ENCODE measurements at places on chromosomes 2 and 18.

GRCh38 chr18:50970006-50970405 is 2.2 kb downstream of the ELAC1 start:
- DNase-seq, result no peak

- DNase-seq, result peak; percentile 37
Observed at GRCh38 chr2:172442072-172442895, 14.9 kb downstream of the ITGA6 start.

- no peak for DNase-seq
Observed at GRCh38 chr2:59756150-59756549, 797.3 kb downstream of the BCL11A start.

- no peak for DNase-seq
Observed at GRCh38 chr2:15432642-15433256, 128.4 kb downstream of the NBAS start.

DNA sequence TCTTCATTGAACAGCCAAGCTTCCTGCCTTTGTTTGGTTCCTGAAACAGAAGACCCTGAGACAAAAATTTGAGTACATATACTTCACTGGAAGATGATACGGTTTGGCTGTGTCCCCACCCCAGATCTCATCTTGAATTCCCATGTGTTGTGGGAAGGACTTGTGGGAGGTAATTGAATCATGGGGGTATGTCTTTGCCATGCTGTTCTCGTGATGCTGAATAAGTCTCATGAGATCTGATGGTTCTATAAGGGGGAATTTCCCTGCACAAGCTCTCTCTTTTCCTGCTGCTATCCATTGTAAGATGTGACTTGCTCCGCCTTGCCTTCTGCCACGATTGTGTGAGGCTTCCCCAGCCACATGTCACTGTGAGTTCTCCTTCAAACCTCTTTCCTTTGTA is 76.5 kb downstream of the BABAM2 start:
- no peak for DNase-seq

- DNase-seq, result peak; percentile 56
Observed at GRCh38 chr2:134181219-134181618, 72.7 kb upstream of the MGAT5 start.

DNA sequence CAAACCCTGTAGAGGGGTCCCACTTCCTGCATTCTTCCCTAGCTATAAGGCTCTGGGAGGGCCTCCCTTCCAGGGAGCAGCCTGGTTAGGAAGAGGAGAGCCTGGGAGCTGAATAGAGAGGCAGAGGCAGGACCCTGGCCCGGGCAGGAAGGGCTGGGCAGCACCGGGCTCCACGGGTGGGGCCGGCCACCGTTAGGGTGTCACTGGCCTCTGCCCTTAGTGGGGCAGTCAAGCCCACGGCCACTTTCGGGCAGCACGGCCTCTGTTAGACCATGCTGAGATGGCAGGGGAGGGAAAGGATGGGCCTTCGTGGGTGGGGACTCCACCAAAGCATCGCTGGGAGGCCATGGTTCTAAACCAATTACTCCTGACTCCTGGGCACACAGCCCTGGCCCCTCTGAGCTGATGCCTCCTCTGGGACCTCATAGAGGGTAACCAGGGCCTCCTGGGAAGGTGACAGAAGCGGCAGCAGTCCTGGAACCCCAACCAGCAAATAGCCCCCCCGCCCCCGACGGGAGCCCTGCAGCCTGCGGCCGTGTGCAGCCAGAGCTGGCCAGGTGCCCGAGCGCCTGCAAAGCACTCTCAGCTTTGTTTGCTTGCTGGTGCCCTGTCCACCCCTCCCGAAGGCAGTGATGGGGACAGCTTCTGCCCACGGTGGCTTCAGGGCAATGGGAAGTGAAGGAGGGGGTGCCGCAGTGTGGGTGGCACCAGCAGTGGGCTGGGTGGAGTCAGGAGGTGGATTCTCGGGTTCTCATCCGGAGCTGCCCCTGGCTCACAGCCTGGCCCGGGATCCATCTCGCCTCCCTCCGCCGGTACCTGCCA is 16.3 kb upstream of the HPCAL1 start:
- no peak for DNase-seq

DNA sequence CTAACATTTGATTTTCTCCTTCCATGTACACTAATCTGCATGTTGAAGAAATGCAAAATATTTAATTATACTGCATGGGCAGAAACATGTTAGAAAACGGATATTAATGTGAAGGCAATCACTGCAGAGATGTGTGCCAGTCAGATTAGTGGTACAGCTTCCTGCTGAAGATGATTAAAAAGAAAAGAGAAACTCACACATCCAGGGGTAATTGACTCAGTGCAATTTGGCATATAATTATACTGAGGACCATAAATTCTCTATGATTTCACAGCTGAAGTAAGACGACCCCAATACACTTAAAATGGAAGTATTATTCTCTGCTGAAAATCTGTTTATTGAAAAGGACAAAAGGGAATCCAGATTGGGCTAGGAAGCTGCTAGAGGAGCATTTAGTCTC is 243.4 kb downstream of the TGIF1 start:
- no peak for DNase-seq

DNA sequence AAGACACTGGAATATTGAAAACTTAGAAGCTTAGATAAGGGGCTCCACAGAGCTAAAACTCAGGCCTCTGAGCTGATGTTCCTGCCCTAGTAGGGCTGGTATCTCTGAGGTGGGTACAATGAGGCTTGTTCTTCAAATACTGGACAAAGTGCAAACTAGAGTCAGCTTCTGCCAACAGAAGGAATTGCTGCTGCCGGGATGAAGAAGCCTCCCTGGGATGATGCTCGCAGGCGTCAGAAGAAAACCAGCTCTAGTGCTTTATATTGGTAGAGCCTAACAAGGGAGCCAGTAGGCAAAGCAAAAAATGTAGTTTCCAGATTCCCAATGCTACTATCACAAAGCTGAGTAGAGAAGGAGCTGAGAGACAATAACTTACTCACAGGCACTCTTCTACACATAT is 118.1 kb downstream of the FOXI3 start:
- no peak for DNase-seq

- DNase-seq, result no peak
Observed at GRCh38 chr2:98748292-98749065, 17.5 kb upstream of the MGAT4A start.

DNA sequence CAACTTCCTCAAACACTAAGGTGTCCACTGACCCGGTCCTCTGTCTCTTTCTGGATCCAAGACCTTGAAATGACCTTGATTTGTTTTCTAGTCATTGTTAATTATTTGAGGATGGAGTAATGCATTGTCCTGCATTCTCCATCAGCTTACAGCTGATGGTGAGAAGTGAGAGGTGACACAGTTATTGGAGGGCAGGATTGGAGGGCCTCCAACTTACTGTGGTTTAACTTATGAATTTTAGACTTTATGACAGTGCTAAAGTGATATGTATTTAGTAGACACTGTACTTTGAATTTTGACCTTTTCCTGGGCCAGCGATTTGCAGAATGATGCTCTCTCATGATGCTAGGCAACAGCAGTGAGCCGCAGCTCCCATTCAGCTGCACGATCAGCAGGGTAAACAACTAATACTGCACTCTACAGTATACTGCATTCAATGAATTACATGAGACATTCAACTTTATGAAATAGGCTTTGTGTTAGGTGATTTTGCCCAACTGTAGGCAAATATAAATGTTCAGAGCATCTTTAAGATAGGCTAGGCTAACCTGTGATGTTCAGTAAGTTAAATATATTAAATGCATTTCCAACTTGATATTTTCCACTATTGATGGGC is 200.0 kb upstream of the MEX3C start:
- DNase-seq, result no peak

DNA sequence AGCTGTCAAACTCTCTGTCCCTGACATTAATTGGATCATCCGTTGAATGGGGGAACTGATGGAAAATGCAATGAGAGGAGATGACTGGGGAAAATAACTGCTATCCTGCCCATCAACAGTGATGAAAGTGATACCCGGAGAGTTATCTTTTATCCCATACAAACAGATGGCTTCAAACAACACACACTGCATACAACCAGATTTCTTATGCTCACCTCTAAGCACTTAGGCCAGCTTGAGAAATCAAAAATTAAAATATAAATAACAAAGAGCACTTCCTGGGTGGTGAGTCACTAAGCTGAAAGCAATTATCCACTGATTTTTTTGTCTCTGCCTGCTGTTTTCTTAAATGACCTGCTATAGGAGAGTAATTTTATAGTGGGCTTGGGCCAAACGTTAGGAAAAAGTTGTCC is 237.6 kb upstream of the RGPD4 start:
- no peak for DNase-seq

DNA sequence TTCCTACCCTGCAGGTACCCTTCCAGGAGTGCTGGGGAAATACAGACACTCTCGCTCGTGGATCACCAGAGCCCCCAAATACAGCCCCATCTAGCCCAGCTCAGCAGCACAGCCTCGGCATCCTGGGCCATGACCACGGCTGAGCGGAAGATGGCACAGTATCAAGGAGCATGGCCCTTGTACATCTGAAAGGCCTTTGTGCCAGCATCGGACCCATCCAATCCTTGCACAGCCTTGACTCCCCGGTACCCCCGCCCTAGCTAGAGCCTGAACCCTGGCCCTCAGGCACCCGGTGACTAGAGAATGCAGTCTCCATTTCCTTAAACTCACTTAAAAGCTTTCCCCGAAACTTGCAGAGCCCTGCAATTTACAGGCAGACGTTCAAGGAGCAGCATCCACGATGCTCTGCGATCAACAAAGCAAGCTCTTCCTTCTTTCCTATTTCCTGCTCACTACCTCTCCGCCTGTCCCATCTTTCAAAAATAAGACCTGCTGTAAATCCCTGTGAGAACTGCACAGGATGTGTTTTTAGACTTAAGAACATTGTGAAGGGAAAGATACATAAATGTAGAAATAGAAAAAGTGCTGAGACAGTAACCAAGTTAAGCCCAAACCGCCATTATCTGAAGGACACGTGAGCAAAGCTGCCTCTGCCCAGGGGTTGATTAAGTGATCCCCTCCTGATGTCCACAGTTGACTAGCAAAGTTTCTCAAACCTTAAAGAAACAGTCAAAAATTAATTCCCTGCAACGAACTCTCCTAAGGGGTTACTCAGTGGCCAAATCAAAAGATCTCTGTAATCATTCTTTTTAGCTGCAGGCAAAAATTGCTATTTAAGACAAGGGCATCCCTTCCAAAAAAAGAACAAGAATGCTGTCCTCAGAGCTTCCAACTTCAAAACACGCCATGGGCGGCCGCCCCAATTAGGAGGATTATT is 48.5 kb downstream of the ZNF516 start:
- DNase-seq, result peak; percentile 2

GRCh38 chr2:159349674-159350299 is 63.3 kb upstream of the WDSUB1 start:
- no peak for DNase-seq

GRCh38 chr2:128783193-128783671 is 464.6 kb upstream of the HS6ST1 start:
- DNase-seq, result no peak

DNA sequence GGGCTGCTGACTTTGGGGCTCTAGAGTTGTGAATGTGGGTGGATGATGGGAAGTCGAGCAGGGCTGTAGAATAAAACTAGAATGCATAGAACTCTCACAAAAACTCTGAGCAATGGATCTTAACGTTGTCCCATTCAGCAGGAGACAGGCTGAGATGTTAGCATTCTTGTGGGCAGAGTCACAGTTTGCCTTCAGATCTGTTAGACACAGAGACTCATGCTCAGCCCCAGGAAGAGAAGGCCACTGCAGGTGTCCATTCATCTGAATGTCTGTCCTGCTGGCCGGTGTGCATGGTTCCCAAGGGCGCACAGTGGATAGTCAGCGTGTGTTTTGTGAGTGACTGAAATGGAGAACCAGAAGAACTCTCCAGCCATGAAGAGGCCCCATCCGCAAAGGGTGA is 111.3 kb downstream of the TSN start:
- no peak for DNase-seq

- DNase-seq, result no peak
Observed at GRCh38 chr18:7658701-7659100, 91.6 kb downstream of the PTPRM start.

GRCh38 chr2:98804736-98805135 is 73.8 kb upstream of the MGAT4A start:
- DNase-seq, result no peak

- DNase-seq, result no peak
Observed at GRCh38 chr18:76397631-76398030, 97.4 kb downstream of the ZNF516 start.

DNA sequence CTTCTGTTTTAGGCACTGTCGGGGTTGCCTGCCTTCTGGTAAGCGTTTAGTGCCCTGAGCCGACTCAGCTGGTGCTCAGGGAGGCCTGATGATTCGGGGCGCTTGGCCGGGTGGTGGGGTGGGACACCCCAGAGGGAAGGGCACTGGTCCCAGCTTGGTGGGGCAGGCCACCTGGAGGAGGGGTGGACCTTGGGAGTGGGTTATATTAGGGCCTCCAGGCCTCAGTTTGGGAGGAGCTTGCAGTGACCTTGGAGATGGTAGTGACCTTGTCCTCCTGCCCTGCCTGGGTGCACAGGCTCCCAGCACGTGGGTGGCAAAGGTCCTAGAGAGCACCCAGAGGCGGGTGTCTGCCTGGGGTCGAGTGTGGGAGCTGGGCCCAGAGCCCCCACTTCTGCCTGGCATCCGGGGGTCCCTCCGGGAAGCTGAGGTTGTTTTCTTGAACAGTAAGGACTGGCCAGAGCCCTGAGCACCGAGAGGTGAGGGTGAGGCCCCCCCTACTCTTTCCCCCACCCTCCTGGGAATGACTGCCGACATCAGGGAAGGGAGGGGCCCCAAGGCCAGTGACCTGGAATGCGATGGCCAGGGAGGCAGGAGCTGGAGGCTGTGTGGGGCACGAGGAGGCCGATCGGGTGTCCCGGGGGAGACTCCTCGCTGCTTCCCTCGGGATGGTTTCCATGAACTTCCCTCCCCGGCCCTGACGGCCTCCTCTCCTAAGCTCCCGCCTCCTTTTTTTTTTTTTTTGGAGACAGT is 61.3 kb downstream of the HPCAL1 start:
- DNase-seq, result no peak

GRCh38 chr2:71557321-71557720 is 104.0 kb downstream of the DYSF start:
- DNase-seq, result no peak

GRCh38 chr2:69168950-69169654 is 156.1 kb downstream of the ANTXR1 start:
- DNase-seq, result no peak

GRCh38 chr2:55054106-55054875 is 4.0 kb upstream of the RTN4 start:
- DNase-seq, result no peak

GRCh38 chr2:177171418-177171865 is 41.2 kb upstream of the HNRNPA3 start:
- no peak for DNase-seq

GRCh38 chr2:72137498-72138010 is 10.1 kb downstream of the CYP26B1 start:
- DNase-seq, result peak; percentile 57

DNA sequence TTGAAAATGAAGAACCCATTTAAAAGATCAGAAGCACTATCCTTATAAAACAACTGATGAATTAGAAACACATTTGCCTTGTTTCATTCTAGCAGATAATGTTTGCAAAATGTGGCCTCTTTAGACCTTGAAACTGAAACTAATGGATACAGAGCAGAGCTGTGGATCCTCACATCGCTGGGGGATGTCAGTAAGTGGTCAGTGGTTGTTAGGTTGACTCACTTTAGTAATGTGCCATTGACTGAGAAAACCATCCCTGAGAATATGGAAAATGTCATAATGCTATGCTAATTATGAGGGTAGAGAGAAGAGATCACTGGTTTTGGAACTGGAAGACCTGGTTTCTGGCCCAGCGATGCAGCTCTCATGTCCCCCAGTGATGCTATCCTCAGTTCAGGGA is 176.7 kb downstream of the MYO1B start:
- DNase-seq, result no peak

- DNase-seq, result no peak
Observed at GRCh38 chr2:234382131-234382530, 114.8 kb downstream of the ARL4C start.

- DNase-seq, result no peak
Observed at GRCh38 chr18:71020342-71021029, 731.6 kb downstream of the SOCS6 start.

- no peak for DNase-seq
Observed at GRCh38 chr2:48496849-48497248, 33.1 kb upstream of the STON1 start.
